Stimulated activated CD8-positive, alpha-beta memory T cell treated with anti-CD3 and anti-CD28 coated beads, Interleukin-4, amount 100 ng/mL, for 4 hours (primary cell): ENCODE measurements at places on chromosomes 4 and X.

DNA sequence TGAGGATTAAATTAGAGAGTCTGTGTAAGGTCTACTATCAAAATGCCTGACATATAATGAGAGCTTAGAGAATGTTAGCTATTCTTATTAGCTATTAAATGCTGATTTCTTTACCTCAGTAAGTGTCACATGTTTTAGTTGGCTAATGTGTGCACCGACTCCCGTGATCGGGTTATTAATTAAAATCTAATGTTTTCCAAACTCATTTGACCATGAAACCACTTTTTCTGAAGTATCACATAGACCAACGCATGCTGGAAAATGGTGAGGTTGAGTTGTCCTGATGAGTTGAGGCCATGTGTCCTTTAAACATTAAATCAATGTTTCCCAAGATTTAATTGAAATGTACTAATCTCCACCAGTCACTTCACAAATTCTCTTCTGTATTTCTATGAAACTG, 84.8 kb upstream of the C1QTNF7 start:
- DNase-seq, result no peak

GRCh38 chr4:152585023-152585441, 49.1 kb upstream of the FBXW7 start:
- no peak for DNase-seq

DNA sequence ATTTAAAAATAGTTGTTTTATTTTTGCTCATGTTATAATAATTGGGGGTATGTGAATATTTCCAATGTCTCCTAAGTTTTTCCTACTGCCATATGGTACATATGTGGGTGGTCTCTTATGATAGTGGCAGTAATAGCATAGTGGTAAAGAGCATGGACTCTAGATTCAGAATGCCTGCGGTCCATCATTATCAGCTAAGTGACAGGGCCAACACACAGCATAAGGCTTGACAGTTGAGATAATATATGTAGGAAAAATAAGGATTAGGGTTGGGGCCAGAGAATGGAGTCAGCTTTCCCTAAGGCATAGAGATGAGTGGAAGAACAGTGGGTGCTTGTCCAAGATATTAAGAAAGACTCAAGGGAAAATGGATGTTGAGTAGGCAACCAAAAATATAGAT, 2707.5 kb downstream of the PCDH7 start:
- no peak for DNase-seq

DNA sequence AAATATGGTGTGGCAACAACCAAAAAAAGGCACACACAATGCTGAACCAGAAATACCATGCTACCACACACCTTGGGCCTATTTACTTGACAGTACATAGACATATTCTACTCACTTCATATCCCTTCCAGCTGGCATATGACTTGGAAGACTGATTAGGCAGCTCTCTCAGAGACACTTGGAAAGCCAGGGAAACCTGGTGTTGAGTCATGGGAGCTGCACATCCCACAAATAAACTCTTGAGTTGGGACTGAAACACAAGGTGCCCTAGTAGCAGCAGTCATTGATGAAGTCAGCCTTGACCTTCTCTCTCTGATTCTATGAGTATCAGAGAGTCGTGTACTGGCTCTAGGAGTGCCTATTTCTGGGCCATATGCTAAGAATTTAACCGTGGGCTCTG, 776.6 kb upstream of the LCORL start:
- no peak for DNase-seq

DNA sequence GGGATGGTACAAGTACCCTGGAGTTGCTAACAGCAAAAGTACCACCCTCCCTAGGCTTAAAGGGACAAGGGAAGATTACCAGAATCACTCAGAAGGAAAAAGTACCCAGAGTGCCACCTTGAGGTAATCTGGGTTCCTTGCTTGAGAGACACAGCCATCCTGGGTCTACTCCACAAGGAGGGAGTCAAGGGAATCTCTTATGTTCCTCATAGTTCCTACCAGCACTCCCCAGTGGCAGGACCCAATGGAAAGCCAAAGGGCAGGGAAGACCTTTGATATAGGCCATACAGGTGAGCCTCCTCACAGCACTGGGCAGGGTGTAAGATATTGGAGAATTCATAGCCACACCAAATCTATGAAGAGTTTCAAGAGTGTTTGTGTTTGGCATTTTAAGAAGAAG, 5.7 kb downstream of the IL2 start:
- no peak for DNase-seq

GRCh38 chrX:38970845-38971244, 169.6 kb downstream of the MID1IP1 start:
- DNase-seq, result no peak

- no peak for DNase-seq
Observed at GRCh38 chr4:7161721-7162214, 30.6 kb upstream of the SORCS2 start.

GRCh38 chr4:48589098-48589445, 99.0 kb downstream of the ZAR1 start:
- DNase-seq, result no peak

DNA sequence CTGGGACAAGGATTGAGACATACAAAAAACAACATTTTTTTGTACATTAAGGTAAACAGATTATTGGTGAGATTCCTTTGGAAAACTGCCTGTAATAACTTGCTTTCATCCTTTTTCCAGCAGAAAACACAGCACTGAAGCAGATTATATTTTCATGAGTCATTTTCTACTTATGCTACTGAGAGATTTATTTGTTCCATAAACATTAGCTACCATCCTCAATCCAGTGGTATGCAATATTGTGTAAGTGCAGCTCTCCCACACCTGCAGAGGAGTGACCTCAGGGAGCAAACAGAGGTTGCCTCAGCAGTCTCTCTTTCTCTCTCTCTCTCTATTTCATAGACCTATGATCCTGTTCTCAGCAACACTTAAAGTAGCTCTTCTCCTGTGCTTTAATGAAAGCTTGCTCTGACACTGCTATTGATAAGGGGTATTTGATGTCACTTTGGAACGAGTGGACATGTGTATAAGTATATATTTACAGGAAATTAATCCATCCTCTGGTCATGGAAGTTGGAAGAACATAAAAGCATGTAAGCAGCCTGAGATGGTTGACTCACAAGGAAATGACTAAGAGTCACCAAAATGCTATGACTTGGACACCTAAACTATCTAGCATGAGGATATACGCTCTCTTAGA, 163.7 kb upstream of the SPANXC start:
- DNase-seq, result no peak

DNA sequence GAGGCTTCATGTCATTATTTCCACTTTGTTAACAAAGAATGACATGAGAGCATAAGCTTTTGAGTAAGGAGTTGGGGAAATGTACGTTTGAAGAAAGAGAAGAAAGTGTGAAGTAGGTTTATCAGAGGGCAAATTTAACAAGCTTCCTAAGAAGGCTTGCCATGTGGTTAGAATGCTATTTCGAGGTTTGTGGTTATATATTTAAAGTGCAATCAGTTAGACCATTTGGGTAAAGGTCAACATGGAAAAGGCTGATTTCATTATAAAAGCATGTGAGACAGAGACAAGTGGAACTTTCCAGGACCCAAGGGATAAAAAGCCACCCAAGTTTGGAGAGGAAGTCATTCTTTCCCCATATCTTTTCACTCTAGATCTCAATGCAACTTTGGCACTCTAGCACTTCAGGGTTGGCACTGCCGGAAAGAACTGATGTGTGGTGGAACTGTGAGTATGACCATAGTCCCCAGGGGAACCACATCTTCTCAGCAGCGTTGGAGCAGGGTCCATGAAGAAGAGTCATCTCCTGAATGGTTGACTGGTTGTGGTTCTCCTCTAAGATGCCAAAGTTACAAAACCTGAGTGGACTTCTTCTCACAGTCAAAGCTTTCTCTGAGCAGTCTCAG, 529.9 kb downstream of the MID1IP1 start:
- DNase-seq, result no peak

DNA sequence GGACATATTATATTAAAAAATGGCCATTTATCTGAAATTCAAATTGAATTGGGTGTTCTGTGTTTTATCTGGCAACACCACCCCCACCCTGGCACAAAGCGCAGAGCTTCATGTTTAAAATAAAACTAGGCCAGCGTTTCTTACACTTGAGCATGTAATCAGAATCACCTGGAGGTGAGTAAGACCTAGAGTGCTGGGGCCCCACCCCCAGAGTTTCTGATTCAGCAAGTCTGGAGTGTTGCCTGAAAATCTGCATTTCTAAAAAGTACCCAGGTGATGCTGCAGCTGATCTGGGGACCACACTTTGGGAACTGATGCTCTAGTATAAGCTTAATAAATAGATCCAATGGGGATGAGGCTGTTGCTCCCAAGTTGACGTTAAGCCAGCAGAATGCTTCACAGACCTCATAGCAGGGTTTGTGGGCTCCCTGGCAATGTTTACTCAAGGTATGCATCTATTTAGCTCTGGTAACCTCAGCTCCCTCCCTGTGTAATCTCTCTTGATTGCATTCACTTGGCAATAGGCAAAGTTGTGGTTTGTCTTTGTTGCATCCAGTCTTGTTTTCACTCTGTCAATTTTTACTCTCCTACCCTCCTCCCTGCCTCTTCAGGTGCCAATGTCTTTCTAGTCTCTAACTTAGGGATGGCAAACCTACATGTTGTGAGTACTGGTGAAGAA, 99.8 kb upstream of the TEX13D start:
- no peak for DNase-seq

DNA sequence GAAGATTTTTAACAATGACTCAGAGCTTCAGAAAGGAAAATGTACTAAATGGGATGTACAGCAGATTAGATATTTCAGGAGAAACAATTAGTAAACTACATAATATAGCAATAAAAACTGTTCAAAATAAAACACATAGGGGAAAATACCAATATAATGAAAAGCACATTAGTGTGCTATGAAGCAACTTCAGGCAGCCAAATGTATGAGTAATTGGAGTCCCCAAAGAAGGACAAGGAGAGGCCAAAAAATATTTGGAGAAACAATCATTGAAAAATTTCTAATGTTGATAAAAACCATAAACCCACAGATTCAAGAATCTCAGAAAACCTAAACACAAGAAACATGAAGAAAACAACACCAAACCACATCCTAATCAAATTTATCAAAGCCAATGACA, 129.3 kb upstream of the CHRDL1 start:
- DNase-seq, result no peak
